ENCODE measurements at places on chromosomes 12 and 14.

- DNase-seq: no peak
These were observed 5.7 kb downstream of the DPF3 start for GRCh38 chr14:72888192-72888591.

DNA sequence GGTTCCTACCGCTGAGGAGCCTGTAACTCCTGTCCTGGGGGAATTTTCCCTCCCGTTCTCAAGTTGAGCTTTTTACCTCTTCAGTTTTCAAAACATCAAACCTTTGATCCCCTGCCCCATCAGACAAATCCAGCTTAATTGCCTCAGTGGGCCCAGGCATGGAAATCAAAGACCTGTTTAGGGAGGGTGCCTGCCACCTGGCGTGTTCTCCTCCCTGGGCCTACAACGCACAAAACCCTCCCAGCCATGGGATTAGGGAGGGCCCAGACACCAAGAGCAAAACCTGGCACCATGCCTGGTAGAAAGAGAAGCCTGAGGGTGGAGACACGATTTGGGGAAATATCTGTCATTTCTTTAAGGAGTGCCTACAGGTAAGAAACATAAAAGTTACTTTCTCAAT is 672.9 kb downstream of the BCL11B start:
- DNase-seq: no peak

DNA sequence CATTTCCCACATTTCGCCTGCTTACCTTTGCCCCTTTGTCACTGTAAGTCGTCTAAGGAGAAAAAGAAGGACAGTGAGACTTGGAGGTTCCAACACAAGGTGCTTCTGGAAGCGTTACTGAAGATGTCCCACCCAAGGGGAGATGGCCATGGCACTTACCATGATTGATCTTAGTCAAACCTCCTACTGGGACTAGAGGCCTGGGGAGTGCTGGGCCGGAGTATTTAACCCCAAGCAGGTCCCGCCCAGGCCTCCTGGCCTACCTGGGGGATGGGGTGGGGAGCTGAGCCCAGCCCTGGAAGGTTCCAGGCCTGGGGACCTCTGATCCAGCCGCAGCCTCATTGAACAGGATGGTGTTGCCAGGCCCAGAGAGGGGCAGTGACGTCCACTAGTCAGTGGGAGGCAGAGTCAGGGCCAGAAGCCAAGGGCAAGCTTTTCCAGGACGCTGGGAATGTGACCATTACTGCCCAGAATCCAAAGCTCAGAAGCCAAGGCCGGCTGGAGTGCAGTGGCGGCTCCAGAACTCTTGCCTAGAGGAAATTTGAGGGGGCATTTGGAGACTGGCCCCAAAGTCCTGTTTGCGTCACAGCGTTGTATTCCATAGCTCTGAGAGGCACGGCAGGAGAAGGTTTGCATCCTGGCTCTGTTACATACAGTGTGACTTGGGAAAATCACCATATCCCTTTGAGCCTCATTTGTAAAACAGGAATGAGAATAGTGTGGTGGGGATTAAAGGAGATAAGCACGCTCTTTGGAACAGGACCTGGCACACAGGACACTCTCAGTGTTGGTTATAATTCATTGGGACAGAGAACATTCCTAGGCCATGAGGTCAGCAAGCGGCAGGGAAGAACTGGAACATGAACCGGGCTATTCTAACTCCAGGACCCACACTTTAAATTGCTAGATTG is at the start of gene HPD:
Gene HPD (minus strand): TSS at position 198 of the 911 bp plus-strand sequence. CDS start 36 bp downstream, at position 162.
- DNase-seq: no peak

DNA sequence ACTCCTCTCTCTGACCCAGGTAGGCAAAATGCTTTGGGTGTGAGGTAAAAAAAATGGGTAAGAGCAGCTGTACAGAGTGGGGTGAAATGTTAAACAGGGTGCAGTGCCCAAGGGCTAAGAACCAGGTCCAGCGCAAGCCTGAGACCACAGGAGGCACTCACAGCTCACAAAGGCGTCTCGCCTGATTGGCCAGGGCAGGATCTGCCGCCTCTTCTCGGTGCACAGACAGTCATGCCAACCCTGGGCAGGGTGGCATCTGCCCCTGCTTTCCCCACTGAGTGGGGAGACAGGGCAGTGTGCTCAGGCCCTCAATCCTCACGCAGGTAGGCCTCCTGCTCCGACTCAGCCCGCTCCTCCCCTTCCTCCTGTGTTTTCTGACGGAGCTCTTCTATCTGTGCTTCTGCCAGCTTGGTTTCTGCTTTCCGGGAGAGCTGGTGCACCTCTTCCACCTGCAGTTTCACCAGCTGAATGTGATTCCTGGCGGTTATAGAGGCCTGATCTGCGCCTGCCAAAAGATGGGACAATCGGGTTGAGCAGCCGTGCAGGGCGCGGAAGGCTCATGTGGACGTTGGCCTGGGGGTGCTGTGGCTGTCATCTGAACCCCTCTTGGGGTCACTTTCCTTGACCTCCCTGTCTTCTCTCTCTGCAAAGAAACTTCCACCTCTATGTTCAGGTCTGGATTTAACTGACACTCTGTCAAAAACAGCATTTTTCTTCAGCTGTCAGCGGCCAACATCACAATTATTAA is 4.7 kb downstream of the B3GNT4 start:
- DNase-seq: no peak

GRCh38 chr12:50083301-50083700 is 1.8 kb upstream of the SMARCD1 start:
- DNase-seq: no peak

- no peak for DNase-seq
These were observed 92.7 kb downstream of the CACNA1C start for GRCh38 chr12:2145433-2145998.

DNA sequence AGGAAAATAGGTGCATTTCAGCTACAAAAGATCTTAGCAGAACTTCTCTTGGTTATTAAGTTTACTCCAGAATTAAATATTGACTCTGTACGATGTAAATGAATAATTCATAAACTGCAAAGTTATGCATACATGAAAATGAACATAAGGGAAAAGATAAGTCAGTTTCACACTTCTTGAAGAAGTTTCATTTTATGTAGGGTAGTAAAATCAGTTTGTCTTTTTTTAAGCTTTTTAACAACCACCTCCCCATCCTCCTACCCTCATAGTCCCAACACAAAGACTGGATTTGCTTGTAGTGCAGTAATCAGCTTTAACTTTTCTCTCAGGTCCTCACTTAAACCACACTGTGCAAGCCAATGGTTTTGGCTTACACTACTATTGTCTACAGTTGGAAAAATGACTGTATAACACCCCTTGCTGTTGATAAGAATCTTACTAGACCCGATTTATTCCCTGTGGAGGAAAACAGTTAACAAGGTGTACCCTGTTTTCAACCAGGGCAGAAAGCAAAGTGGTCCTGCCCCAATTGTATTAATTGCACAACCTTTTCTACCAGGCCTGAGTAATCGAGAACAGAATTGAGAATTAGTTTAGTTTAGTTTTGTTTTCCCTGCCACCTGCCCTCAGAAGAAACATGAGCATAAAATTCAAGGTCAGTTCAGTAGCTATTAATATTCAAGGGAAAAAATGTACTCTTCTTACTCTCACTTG is 44.1 kb downstream of the NIN start:
- peak; percentile 38 for DNase-seq

DNA sequence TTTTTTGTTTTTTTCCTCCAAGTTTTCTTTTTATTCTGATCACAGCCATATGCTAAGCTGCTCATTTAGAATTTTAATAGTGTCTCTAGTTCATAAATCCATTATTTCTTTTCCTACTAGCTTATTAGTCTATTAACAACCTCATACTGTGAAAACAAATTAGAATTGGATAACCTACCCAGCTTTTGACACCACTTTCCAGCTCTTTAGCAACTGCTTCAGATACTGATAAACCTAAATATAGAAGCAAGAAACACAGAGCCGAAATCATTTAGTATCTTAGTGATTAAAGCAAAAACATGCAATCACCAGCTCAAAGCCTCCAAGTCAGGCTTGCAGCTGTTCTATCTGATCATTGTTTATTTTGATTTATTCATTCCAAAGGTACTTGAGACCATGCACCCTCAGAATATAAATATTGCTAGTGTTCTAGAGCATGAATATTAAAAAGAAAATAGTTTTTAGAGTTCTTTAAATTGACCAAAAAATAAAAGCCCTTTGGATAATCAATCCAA is 121.5 kb downstream of the STXBP6 start:
- no peak for DNase-seq

DNA sequence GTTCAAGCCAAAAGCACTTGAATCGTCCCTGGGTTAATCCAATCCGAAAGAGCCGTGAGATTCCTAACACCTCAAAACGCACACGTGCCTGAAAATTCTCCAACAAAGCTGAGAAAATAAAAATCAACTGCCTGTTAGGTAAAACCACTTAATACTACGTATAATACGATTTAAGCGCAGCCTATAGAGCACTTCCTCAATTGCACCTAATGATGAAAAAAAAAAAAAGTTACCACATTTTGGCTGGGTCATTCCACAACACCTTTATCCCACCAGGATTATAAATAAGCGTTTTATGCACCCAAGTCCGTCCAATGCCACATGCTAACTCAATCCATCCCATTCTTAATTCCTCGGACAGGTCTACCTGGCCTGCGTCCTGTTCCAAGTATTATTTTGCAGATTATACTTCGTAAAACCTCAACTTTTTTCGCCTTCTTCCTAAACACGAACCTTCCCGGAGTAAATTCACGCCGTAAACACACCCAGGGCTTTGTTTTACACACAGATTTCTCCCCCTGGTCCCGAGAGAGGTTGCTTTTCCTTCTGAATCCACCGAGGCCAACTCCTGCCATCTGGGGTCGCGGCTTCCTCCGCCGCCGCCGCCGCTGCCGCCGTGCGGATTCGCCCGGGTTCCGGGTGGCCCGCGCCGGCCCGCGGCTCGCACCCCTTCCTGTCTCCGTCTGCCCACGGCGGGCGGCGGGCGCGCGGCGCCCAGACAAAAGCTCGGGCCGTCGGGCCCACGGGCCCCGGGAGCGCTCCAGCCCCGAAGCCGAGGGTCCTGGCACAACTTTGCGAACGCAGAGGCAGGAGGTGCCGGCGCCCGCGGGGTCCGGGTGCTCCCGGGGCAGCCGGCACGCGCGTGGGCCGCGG is 66.2 kb downstream of the RNF34 start:
- DNase-seq: peak; percentile 51

- no peak for DNase-seq
These were observed 14.4 kb upstream of the SPSB2 start for GRCh38 chr12:6887460-6887859.

DNA sequence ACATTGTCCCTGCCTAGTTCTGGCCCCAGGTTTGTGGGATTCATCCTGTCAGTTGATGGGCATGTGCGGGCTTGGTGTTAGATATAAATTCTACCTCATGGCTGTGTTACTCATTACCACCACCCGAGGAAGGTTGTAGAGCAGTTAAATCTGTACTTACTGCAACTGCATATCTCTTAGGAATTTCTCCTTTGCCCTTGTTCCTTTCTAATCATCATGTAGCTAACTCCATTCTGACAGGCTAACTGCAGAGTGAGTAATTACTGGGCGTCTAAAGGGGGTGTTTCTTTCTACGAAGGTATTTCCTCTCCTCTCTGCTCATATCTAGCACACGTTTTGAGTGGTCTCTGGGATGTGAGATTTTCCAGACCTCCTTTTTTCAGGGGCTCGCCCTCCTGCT is 1076.7 kb downstream of the TMTC2 start:
- DNase-seq: no peak

DNA sequence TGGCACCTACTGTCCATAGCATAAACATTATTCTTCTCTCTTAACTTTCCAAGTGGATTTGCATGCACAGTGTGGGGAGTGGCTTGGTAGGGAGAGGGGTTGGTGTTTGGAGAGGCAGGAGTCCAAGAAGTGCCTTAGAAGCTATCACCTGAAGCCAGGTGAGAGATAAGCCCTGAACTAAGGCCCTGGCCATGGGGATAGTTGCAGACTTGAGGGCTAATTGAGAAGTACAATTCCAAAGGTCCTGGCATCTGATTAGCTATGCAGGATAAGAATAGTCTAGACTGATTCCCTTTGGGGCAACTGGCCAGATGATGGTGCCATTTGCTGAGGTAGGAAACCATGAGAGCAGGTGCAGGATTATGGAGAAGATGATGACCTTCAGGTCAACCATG is 2.0 kb upstream of the PCK2 start:
- no peak for DNase-seq

DNA sequence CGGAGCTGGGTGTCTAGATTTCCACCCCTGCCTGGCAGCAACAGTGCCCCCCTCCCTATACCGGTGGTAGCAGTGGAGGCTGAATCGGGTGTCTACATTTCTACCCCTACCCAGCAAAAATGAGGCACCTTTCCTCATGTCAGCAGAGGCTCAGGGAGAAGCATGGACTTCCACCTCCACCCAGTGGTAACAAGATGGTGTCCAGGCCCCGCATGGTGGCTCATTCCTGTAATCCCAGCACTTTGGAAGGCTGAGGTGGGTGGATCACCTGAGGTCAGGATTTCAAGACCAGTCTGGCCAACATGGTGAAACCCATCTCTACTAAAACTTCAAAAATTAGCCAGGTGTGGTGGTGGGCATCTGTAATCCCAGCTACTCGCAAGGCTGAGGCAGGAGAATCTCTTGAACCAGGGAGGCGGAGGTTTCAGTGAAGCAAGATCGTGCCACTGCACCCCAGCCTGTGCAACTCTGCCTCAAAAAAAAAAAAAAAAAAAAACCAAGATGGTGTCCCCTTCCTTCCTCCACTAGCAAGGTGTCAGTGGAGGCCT is 35.5 kb upstream of the OR5AU1 start:
- DNase-seq: no peak

DNA sequence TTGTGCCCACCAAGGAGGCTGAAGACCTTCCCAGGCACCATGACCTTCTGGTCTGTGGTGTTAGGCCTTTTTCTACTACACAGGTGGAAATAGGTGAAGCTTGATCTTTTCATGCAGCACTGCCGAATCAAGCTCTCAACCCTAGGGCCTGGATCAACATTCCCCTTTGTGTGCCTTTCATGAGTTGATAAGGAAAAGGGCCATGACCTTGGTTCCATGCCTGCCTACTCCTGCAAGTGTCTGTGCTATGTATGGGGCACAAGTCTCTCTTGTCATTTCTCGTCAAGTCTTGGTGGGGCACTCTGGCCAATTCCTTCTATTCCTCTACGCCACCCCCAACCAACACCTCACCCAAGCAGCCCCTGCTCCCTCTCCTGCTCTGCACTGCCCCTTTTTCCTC is 154.5 kb downstream of the SLC8A3 start:
- no peak for DNase-seq

Measured in activated CD4-positive, alpha-beta T cell treated with anti-CD3 and anti-CD28 coated beads, Interleukin-2, Interleukin-6, amounts not matched to agents 100 ng/mL and 50 ng/mL, durations not matched to agents 16 hours and 8 hours (primary cell).